ENCODE measurements at places on chromosomes 1 and 21.

GRCh38 chr1:52355847-52356505, 10.0 kb downstream of the CC2D1B start:
- no peak for DNase-seq

DNA sequence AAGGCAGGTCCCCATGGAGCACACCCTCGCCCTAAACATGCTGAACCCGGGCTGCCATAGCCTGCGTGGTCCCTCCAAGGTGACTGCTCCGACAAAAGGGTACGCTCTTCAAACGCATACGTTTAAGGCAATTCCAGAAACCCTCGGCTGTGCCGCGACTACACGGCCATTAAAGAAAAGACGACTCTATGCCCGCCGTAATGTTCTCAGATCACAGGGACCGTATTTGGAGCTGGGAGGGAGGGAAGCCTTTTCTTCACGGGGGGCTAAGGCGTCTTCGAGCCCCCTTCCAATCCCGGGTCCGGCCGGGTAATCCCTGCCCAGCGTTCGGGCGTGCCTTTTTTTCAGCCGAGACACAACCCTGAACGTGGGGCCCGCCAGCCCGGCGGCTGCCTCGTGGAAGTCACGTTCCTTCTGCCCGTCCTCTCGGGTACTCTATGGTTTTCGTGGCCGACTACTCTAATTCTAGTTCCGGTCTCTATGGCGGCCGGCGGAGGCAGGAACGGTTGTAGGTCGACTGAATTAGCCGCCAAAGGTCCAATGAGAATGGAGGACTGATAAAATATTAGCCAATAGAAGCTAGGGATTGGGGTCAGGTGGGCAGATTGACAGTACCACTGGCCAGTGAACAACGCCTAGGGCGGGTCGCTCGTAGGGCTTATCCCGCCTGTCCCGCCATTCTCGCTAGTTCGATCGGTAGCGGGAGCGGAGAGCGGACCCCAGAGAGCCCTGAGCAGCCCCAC, at the start of gene YBX1:
Gene YBX1 (plus strand): TSS at position 678 of the 743 bp plus-strand sequence. CDS start 148 bp downstream, outside the sequence.
- DNase-seq, result peak; percentile 93

GRCh38 chr1:237098541-237098940, 56.6 kb downstream of the RYR2 start:
- no peak for DNase-seq

- no peak for DNase-seq
Observed at GRCh38 chr21:38712664-38713063, 93.1 kb upstream of the ETS2 start.

GRCh38 chr1:167456926-167457325, 61.4 kb downstream of the CD247 start:
- DNase-seq, result no peak

DNA sequence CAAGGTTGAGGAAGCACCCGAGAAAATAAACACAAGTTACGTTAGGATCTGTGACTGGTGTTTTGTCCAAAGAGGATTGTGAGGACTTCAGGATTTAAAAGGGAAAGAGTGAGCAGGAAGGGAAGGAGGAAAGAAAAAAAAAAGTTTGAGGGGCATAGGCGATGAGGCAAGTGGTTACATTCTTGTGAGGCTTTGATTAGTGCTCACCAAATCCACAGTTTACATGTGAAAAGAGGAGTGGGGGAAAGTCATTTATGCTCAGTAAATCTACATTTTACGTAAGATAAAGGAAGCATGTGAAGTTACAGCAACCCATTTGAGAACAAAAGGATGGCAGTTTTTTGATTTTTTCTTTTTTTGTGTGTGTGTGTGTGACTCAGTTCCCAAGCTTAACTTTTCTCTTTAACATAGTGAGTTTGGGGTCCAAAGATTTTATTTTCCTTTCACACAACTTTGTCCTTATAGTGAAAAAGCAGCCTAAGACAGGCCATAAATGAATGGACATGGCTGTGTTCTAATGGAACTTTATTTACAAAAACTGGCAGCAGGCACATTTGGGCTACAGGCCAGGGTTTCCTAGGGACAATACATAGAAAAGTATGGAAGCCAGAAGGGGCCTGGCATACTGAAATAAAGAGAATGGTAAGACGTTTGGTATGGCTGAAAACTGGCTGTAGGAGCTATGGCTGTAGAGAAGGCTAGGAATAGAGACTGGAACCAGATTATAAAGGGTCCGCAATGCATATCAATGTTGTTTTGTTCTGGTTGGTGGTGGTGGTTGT, 121.7 kb downstream of the FGGY start:
- DNase-seq, result no peak

DNA sequence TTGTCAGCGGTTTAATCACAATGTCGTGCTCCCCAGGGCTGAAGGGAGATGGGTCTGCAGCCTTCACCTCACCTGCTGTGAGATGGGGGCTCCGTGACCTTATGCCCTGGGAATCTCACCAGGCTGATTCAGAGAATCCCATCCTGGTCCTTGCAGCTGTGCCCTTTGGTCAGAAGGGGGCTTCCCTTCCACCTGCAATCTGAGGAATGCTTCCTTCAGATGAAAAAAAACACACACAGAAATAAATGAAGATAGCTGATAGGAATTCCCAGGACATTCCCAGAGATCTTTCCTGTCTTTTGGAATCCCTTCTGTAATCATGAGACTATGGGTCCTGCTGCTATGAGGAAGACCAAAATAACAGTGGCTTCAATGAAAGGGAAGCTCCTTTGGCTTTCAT, 127.0 kb upstream of the VAMP3 start:
- no peak for DNase-seq

DNA sequence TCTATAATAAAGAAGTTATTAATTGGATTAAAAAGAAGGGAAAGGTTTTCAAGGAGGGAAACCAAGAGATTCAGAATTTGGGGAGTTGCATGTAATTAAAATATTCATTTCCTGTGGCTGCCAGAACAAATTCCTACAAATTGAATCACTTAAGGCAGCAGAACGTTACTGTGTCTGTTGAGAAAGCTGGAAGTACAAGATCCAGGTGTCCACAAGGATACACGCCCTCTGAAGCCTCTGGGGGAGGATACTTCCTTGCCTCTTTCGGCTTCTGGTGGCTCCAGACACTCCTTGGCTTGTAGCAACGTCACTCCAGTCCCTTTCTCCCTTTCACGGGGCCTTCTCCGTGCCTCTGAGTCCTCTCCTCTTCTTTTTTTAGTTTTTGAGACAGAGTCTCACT, 67.9 kb downstream of the KAZN start:
- no peak for DNase-seq

GRCh38 chr1:176206006-176206960, 803 bp downstream of the COP1 start:
- DNase-seq, result no peak

DNA sequence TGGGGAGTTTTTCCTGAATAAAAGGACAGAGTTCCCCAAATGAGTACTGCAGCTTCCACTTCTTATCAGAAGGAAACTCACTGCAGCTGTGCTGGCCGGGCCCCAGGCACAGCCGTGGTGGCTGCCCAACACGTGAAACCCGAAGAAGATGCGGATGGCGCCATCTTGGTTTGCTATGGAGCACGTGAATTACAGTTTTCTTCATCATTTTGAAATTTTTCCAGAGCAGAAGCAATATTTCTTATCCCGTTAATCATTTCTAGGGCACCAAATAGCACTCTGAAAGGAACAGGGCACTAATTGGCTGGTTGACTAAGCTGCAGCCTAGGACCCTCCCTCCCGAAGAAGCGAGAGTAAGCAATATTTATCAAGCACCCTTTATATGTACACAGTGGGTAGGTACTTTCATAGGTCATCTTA, 63.2 kb upstream of the EPS8L3 start:
- no peak for DNase-seq

DNA sequence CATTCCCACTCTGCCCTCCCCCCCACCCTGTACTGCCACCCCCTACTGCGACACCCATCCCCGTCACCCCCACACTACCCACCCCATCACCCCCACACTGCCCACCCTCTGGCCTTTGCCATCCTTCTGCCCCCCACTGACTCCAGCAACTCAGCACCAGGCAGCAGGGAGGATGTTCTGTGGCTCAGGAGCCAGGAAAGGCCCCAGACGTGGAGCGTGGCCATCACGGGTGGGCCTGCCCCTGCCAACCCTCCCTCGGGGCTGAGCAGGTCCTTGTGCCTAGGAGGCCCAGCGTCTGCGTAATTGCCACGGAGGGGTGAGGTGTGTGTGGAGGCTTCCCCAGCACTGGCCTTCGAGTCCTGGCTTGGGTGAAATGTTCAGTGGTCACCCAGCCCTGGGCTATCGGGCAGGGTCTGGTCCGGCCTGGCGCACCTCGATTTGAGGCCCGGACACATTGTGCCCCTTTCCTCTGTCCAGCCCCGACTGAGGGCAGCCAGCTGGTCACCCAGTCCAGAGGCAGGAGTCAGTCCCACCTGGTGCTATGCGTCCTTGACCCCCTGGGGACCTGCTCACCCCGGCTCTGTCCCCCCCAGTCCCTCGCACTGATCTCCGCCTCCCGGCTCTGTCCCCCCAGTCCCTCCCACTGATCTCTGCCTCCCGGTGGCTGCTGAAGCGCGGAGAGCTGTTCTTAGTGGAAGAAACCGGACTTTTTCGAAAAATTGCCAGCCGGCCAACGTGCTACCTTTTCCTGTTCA, 23.0 kb downstream of the ARHGEF16 start:
- DNase-seq, result no peak

DNA sequence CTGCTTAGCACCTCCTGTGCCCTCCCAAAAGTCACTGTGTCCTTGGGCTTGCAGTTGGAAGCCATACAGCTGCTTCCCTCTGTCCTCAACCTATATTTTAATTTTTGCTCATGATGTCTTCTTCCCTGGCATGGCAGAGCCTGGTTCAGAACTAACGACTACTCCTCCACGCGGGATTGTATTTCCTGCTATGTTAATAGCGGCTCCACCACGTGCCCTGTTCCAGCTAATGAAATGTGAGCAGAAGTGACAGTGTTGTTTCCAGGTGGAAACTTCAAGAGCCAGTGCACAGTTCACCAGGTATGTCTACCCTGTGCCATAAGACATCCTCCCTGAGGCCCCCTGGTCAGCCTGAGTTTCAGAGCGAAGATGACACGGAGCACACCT, 52.1 kb downstream of the DHRS3 start:
- no peak for DNase-seq

GRCh38 chr1:54372978-54373377, 33.2 kb downstream of the SSBP3 start:
- no peak for DNase-seq

- no peak for DNase-seq
Observed at GRCh38 chr1:43648221-43648847, 1.6 kb upstream of the KDM4A start.

GRCh38 chr1:186775881-186776560, 52.7 kb upstream of the PLA2G4A start:
- no peak for DNase-seq

- DNase-seq, result no peak
Observed at GRCh38 chr1:92599184-92599583, 112.5 kb upstream of the GFI1 start.

DNA sequence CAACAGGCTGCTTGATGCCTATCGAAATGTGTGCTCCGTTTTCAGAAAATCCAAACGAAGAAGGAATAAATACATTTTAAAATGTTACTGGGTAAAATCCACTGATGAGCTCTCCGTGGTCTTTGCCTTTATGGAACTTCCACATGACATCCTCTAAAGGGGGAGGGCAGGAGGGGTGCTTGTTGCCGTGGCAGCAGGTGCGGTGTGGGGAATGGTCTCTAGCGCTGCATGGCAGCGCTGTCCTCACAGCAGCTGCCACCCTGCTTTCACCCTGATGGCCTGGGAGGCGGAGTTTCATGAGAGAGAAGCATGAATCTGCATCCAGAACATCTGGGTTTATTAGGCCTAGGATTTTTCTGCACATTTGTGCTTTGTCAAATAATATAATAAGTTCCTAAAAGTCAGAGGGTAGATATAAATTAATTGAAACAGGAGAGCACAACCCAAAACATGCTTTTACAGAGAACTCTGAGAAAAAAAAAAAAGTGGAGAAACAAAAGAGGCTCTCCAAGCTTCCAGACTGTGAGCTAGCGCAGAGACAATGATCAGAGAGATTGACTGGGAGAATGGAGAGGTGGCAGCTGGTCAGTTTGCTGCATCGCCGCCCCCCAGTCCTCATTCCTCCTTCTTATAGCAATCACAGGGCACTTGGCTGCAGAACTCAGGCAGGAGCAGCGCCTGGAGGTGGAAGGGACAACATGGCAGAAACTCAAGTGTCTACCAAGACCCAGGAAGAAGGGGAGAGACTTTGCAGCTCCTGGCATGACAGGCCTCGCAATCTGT, 228.6 kb downstream of the DSCAM start:
- no peak for DNase-seq

GRCh38 chr1:23477359-23478144, 6.4 kb downstream of the ASAP3 start:
- no peak for DNase-seq

GRCh38 chr1:222824641-222825040, 9.8 kb downstream of the DISP1 start:
- DNase-seq, result no peak

- no peak for DNase-seq
Observed at GRCh38 chr1:170669107-170669445, 5.1 kb downstream of the PRRX1 start.

DNA sequence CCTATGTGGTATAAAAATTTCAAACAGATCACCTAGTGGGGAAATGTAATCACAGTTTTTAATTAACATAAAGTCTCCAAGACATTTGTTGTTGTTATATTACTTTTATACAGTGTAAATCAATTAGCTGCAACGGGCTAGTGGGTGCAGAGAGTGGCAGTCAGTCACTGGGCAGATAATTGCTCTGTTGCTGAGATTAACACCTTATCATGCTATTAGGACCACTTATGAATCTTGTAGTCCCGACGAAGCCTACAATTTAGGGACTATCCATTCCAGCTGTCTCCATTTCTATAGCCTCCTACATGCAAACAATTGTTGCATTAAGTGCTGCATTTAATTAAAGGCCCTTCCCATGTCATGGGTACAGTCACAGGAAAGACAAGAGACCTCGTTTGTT, 158.9 kb upstream of the PROX1 start:
- DNase-seq, result no peak

DNA sequence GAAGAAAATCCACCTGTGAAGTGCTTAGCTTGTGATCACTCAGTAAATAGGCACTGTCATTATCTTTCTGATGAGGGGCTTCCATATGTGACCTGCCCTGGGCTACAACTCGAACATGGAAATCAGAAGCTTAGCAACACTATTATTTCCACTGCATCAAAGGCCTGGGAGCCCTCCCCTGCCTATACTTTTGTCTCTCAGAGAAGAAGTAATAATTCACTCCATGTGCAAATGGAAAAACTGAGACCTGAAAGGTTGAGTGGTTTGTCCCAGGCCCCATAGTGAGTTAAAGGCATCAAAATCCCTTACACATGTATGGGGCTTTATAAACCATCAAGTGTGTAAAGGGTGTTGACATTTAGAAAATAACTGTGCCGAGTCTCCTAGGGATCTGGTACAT, 20.9 kb downstream of the SOX13 start:
- DNase-seq, result no peak

- no peak for DNase-seq
Observed at GRCh38 chr1:58591806-58592205, 14.8 kb upstream of the TACSTD2 start.

GRCh38 chr1:33346927-33347649, 26.2 kb upstream of the A3GALT2 start:
- DNase-seq, result no peak

GRCh38 chr1:54606096-54606989, 17.0 kb downstream of the FAM151A start:
- DNase-seq, result no peak
